Progenitor cell of endocrine pancreas (in vitro differentiated cells): ENCODE measurements at places on chromosomes 6 and 20.

DNA sequence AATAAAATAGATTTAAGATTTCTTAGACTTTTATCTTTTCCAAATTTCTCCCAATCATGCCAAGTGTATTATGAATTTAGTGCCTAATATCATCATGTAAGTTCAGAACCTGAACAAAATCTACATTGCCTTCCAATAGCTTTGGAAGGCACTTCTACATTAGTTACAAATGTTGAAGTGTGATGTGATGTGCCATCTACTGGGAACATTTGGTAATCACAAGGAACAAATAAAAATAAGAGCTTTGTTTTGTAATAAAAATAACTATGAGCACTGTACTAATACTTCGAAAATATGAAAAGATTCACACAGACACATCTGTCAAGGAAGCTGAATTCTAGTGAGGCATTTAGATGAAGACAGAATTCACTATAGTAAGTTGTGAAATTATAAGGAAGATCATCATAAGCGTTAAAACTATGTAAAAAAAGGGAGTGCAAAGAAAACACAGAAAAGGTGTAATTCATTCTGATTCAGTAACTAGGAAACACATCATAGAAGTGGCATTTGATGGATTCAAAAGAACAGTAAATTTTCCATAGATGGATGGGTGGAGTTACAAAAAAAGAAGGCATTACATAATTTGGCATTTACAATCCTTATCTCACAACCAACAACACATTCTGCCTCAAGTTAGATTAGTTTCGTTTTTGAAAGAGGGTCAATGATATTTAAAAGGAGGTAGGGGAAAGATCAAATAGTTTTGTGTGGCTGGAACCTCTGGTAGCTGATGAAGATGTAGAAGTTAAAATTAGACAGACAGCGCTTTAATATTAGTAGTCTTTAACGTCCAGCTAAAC, 161.0 kb downstream of the ASCC3 start:
- no peak for DNase-seq

DNA sequence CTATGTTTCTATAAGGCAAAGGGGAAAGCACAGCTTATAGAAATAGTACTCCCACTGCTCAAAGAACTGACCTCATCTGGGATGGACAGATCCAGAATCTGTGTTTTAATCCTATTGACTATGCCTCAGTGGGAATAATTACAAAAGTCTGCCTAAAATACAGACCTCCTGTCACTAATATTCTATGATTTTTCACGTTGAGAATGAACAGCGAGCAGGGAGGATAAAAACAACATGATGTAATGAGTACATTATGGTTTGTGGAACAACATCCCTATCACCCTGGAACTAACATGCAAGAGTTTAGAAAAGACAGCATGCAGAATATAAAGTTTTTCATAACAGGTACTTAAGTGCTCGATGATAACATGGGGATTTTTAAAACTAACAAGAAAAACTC, 53.9 kb downstream of the EPHA7 start:
- DNase-seq = no peak

- no peak for DNase-seq
Observed at GRCh38 chr6:107841275-107841670, 17.2 kb upstream of the SCML4 start.

- DNase-seq = no peak
Observed at GRCh38 chr20:8212286-8212685, 80.2 kb downstream of the PLCB1 start.

DNA sequence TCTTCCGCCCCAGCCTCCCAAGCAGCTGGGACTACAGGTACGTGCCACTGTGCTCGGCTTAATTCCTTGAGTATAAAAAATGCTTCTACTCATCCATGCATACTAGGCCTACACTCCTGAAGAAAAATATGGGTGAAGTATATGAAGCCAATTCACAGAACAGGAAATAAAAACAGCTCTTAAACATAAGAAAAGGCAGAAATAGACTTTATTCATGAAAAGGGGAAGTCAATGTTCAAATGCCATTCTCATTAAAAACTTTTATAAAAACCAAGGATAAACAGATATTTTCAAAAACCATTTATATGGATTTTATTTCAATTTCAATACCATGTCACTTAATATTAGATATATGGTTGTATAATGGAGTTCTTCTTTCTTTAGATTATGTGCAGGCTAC, 18.3 kb downstream of the SERPINB9 start:
- DNase-seq = no peak

DNA sequence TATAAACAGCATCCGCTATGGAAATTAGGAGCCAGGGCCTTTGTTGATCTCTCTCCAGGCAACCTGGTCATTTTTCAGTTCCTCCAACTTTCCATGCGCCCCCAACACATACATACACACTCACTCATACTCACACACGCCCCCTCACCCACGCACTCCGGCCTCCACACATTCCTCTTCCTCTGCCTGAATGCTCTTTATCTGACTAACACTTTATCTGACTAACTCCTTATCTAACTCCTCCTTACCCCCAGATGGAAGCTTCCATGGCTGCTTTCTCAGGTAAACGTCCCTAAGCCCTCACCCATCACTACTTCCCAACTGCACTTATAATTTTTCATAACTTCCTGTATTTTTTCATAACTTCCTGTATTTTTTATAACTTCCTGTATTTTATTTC, 17.4 kb downstream of the CASS4 start:
- no peak for DNase-seq
